ENCODE measurements at places on chromosomes 1 and 21. TPM values are rescaled to one million over a fixed set of nuclear protein-coding genes. Genes with fewer than 3 reads are reported as not detected.

DNA sequence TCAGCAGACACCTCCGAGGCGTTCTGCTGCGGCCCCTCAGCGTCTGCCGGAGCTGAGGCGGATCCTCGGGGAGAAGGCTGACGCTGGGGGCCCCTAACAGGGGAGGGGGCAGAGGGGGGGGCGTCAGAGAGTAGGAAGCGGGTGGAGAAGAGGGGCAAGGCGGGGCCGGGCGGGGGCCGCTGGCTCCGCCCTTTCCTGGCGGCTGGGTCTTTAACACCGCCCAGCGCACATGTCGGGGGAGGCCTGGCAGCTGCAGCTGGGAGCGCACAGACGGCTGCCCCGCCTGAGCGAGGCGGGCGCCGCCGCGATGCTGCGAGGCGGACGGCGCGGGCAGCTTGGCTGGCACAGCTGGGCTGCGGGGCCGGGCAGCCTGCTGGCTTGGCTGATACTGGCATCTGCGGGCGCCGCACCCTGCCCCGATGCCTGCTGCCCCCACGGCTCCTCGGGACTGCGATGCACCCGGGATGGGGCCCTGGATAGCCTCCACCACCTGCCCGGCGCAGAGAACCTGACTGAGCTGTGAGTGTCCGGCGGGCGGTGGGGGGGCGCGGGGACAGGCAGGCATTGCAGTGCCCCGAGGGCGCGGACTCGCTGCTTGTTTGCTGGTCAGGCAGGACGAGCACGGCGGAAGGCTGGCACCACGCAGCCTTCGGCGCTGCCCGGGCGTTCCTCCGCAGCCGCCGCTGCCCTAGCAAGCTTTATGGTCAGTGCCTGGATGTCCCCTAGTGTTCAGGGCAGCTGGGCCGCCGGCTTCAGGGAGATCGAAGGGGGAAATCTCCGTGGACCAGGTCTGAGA, at the start of gene NTRK1:
Gene NTRK1, plus strand, starts transcription at position 238 of the 796 bp plus-strand sequence. Its CDS starts 70 bp downstream, at position 308.
- no peak for DNase-seq

Gene DNM3
- polyA plus RNA-seq: 0.31 TPM

GRCh38 chr1:117466761-117467160, 99.5 kb downstream of the MAN1A2 start:
- no peak for DNase-seq

Gene MCOLN2
- polyA plus RNA-seq: 0.29 TPM

All from BJ (cell line).